NCI-H510A treated with DMSO at 0.1 percent for 48 hours (cell line): ENCODE measurements at places on chromosomes 13 and 19.
A peak's percentile ranks its signal among the peaks of the same experiment; 100 is the strongest.

- DNase-seq = no peak
Measured at GRCh38 chr13:111410232-111411021, 90.0 kb downstream of the TEX29 start.

- no peak for DNase-seq
Measured at GRCh38 chr13:72763411-72763810, 18.3 kb downstream of the DIS3 start.

DNA sequence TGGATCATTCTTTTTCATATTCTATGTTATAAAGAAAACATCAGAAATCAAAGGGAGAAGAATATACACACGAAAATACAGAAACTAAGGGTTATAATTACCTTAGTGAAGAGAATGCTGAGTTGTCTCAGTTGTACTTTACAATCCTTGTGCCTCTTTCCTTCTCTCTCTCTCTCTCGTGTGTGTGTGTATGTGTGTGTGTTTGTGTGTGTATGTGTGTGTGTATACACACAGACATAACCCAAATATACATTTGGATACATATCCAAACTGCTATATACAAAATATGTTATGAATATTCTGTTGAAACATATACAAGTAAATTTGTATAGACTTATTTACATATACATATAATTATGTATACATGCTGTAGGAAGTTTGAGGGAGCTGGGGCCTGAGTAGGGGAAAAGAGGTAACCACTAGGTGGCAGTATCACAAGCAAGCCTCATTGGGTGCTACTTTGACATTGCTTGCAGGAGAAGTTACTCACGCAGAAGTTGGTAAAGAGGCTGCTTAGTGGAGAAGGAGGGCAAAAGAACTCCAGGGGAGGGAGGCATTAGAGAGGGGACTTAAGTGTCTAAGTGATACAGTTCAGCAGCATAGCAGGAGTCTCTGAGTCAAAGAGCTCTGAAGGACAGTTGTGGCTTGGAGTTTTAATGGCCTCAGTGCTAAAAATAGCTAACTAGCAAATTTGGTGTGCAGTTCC is 465.1 kb upstream of the PCDH20 start:
- DNase-seq = no peak

GRCh38 chr13:113924184-113924901 is 49.5 kb downstream of the C13orf46 start:
- no peak for DNase-seq

DNA sequence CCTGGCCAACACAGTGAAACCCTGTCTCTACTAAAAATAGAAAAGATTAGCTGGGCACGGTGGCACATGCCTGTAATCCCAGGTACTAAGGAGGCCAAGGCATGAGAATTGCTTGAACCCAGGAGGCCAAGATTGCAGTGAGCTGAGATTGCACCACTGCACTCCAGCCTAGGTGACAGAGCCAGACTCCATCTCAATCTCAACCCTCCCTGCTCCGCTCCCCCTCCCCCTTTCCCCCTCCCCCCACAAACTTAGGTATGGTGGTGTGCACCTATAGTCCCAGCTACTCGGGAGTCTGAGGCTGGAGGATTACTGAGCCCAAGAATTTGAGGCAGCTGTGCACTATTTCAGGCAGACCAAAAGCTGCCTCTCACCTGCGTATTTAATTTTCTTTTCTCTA is 21.6 kb upstream of the RNF113B start:
- no peak for DNase-seq

DNA sequence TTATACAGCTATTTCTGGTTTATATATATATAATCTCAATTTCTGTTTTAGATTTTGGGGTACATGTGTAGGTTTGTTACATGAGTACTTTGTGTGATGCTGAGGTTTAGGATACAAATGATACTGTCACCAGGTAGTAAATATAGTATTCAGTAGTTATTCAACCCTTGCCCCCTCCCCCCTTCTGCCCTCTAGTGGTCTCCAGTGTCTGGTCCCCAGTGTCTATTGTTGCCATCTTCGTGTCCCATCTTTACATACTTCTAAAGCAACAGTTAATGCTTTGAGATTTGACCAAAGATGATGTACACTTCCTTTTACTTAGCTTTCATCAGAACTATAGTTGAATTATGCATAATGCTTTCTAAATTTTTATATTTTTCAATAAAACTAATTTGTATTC is 1623.4 kb upstream of the PRR20A start:
- no peak for DNase-seq

- DNase-seq = no peak
Measured at GRCh38 chr19:54612428-54612827, 17.9 kb upstream of the LILRB1 start.

DNA sequence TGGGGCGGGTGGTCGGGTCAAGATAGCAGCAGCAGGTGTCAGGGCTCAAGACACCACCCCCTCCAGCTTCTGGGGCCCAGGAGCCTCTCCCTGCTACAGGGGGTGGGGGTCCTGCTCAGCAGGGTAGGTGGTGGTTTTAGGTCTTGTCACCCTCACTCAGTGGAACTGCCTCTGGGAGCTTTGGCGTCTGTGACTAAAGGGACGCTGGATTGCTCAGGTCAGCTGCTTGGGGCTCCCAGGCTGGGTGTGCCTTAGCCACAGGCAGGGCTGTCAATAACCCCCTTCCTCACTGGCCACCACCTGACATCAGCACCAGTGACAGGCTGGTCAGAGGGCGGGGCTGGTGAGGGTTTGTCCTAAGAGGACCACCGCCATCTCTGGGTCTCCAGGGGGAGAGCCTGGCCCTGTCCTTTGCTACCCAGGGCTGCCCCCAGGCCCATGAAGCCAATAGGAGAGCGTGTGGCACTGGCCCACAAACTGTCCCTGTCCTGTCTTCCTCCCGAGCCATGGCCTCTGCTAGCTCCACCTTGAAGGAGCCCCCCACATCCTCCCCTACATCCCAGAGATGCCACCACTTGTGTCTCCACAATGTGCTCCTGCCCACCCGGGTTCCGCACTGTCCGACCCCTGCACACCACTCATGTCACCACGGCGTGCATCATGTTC is 36.4 kb downstream of the MAU2 start:
- DNase-seq = no peak

- no peak for DNase-seq
Measured at GRCh38 chr13:78845656-78846365, 186.9 kb upstream of the OBI1 start.

DNA sequence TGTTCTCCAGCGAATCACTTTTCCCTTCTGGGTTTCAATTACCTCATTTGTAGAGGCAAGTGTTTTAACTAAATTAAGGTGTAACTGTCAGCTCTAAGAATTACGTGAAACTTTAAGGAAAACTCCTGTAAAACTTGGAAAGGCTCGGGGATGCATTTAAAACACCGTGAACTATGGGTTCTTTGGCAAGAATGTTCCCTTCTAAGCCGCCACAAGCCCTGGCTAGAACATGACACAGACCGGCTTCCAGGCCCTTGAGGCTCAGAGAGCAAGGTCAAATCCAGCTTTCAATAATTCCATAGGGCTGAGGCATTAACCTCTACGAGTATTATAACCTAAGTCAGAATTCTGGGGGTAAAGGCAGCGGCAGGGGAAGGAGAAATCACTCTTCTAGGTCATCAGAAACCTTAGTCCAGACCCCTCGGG is 685 bp downstream of the VWA8 start:
- peak; percentile 2 for DNase-seq

GRCh38 chr13:38850868-38851626 is 139.6 kb downstream of the STOML3 start:
- DNase-seq = no peak

- DNase-seq = no peak
Measured at GRCh38 chr19:7434391-7434790, 54.4 kb downstream of the PEX11G start.

- DNase-seq = no peak
Measured at GRCh38 chr13:27979001-27979643, 9.4 kb downstream of the URAD start.

DNA sequence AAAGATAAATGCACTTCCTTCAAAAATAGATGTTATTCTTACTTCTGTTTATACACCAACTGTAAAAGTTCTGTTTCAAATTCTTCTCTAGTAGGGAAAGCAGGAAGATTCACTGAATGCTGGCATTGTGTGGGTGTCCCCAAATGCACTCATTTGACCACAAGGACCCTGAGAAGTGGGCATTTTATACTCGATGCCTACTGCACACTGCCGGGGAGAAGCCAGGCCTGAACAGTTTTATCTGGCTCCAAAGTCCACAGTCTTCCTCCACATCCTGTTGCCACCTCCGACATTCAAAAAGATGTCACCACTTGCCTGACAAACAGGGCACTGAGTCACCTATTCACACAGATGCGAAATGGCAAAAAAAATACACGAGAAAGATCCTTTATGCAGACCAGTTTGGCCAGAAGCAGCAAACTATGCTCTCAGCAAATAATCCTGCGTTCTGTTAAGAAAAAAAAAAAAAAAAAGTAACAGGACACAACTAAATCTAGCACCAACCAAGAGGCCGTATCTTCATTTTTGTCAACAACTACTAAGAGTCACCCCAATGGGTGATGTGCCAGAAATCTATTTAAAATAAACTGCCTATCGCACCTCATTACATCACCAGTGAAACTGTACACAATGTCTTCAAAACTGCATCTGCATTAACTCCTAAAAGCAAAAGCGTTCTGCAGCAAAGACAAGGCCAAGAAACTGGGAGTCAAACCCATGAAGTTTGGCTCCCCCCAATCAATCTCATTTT is 6.2 kb downstream of the ZC3H4 start:
- no peak for DNase-seq

- no peak for DNase-seq
Measured at GRCh38 chr13:109357751-109358471, 428.5 kb downstream of the IRS2 start.

DNA sequence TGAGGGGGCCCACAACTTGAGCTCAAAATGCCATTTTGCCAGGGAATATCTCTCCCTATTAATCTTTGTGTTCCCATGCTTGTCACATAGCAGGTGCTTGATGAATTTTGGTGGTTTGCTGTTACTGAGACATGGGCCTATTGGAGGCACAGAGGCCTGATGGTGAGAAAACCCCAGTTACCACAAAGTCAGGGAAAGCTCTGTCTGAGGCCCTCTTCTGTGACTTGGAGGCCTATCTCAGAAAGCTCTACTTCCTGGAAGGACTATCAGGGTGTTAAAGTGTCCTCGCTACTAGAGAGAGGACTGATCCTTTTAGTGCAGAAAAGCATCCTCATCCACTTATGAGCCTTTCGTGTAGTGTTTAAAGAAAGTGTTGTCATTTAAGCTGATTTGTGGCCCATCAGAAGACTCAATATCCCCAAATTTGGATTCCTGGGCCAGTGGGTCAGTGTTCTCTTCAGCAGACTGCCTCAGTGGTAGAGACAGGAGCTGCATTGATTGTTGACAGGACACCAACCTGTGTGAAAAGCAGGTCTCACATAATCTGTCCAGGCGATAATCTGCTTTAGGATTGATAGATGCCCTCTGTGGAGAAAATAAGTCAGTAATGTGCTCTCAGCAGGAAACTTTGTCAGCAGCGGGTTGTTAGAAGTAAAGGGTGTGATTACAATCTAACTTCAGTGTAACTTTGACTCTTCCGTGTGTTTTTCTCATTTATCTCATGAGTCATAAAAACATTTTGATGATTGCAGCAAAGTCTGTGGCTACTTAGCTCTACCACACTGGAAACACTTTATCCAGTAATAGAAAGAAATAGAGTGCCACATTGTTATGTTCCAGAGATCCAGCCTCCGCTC is 121.0 kb downstream of the AKAP11 start:
- DNase-seq = no peak

DNA sequence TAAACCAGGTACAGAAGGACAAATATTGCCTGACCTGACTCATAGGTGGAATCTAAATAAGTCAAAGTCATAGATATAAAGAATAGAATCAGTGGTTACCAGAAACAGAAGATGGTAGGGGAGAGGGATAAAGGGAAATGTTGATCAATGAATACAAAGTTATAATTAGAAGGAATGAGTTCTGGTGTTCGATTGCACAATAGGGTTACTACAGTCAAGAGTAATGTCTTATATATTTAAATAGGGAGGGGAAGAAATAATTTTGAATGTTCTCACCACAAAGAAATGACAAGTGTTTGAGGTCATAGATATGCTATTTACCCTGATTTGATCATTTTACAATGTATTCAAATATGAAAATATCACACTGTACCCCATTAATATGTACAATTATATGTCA is 1541.2 kb downstream of the SLITRK1 start:
- no peak for DNase-seq

DNA sequence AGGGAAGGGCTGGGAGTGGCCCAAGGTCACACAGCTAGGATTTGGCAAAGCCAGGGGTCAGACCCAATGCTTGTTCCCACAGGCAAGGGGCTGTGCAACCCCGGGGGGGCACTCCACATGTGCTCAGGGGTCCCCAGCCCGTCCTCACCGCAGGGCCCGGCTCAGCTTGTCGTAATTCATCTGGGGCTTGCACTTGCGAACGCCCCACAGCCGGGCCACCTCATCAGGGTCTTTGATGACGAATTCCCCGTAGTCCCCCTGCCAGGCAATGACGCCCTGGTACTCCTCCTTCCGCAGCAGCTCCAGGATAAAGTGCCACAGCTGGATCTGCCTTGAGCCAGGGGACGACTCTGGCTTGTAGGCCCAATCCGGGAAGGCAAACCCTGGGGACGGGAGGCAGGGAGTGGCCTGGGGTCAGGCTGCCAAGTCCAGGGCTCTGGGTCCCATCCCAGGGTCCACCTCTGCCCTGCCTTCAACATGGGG is 4.7 kb downstream of the ERF start:
- no peak for DNase-seq

DNA sequence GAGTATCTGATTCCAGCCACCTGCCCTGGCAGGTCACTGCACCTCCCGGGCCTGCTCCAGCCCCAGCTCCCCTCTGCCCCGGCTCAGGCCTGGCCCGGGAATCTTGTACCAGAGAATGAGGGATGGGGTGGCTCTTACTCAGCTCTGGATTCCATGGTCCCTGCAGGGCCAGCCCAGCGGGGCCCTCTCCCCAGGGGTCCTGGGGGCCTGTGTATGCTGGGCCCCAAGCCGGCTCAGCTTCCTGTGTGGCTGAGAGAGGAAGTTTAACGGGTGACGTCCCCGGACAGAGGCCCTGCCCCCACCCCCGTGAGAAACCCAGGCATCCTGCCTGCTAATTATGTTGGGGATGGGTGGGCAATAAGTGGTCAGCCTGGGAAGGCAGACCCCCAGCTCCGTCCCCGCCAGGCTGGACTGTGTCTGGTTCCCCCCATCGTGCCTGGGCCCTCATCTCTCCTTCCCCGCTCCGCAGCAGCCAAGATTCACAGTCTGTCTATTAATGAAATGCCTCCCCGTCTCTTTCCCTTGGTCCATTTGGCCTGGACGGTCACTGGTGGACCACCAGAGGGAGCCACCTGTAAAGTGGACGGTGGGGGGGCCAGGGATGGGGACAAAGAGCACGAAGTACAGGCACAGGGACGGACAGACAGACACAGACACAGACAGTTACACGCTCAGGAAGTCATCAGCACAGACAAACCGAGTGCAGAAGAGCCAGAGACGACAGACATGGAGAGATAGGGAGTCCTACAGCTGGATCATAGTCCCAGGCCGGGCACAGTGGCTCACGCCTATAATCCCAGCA is at the start of gene DENND1C:
Gene DENND1C (minus strand): TSS at position 247 of the 802 bp plus-strand sequence. CDS start 92 bp downstream, at position 155.
- no peak for DNase-seq

DNA sequence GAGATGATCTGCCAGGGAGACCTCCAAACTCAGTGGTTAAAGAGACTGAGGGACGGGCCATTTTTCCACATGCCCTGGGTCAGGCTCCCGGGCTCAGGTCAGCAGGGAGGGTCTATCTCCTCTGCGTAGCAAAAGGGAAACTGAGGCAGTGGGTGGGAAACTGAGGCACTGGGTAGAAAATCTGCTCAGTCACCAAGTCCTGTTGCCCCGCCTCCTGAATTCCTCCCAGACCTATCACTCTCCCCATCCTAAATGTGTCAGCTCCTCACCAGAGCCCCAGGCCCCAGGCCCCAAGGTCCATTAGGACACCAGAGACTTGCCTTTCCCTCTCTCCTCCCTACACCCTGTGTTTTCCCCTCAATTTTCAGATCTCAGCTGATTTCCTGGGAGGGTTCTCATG is 2.4 kb downstream of the CD320 start:
- DNase-seq = no peak
